ENCODE measurements at places on chromosomes 3 and 15.
A peak's percentile ranks its signal among the peaks of the same experiment; 100 is the strongest.

DNA sequence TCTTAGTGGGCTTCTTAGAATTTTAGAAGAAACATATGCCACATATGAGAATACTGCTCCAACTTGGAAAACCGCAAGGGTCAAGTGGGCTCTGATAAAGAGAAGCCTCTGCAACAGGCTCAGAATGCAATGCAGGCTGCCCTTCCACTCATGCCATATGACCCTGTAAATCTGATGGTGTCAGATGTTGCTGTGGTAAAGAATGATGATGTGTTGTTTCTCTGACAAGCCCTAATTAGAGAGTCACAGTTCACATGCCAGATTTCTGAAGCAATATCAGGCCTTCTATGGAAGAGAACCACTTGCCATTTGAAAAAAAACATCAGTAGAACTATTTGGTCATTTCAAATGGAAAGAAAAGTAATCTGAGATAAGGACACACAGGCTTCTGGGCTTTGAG is 749.6 kb downstream of the AGBL1 start:
- no peak for DNase-seq

- DNase-seq, result peak; percentile 53
Observed at GRCh38 chr3:51675201-51675611, 4.2 kb downstream of the TEX264 start.

- DNase-seq, result no peak
Observed at GRCh38 chr3:118102737-118103136, 931.9 kb downstream of the IGSF11 start.

GRCh38 chr15:37771465-37771864 is 163.0 kb upstream of the TMCO5A start:
- peak; percentile 72 for DNase-seq

GRCh38 chr3:78277801-78278200 is 1237.9 kb downstream of the ROBO2 start:
- no peak for DNase-seq

GRCh38 chr3:23712656-23713559 is 92.8 kb upstream of the UBE2E1 start:
- DNase-seq, result peak; percentile 97

- no peak for DNase-seq
Observed at GRCh38 chr3:48963591-48963990, 26.4 kb upstream of the P4HTM start.

- DNase-seq, result no peak
Observed at GRCh38 chr15:60620708-60621107, 141.8 kb upstream of the ICE2 start.

DNA sequence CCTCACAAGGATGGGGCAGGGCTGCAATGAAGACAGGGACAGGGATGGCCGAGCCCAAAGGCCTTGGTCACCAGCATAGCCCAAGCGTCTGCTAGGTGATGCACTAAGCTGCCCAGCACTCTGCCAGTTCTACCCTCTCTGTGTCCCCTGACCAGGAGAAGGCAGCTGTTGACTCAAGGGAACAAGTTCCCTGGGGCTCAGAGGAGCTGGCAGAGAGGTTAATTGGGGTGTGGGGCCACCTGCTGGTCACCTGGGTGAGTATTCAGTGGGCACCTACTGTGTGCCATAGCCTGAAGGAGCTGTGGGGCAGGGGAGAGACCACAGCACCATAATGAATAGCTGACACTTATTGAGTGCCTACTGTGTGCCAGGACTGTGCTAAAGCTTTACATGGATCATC is 22.0 kb upstream of the DOCK3 start:
- peak; percentile 32 for DNase-seq

DNA sequence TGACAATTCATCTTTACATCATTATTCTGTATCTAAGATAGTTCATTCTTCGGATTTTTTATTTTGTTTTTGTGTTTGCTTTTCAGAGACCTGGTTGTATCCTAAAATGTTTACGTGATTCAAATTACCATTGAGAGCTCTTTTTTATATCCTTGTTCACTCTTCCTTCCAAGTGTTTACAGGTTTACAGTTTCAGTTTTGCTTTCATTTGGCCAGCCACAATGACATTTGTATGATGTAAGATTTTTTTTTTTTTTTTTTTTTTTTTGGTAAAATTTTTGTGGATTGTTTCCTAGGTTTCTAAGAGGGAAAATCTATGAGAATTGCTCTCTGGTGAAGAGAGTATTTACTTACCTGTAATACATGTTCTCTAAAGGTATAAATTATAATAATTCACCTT is 55.0 kb downstream of the SETD5 start:
- DNase-seq, result peak; percentile 27

GRCh38 chr3:159169828-159170227 is 368.0 kb downstream of the MFSD1 start:
- peak; percentile 87 for DNase-seq

GRCh38 chr15:90934949-90935751 is at the start of gene UNC45A:
Gene UNC45A (plus strand): TSS chr15:90935285. CDS start chr15:90935325, 40 bp downstream.
- peak; percentile 88 for DNase-seq
